ENCODE measurements at places on chromosomes 12 and 14. TPM values are rescaled to one million over a fixed set of nuclear protein-coding genes. Genes with fewer than 3 reads are reported as not detected.

Gene KERA
- not detected for total RNA-seq

Gene KLRC3
- not detected for total RNA-seq

Gene CLEC4D
- total RNA-seq, result not detected

Gene RASAL1
- total RNA-seq, result 4.9 TPM

Gene CATSPERB
- total RNA-seq, result not detected

Gene RERGL
- not detected for total RNA-seq

Gene RFX4
- total RNA-seq, result not detected

Gene ZC2HC1C
- not detected for total RNA-seq

Gene GSG1
- total RNA-seq, result not detected

Gene LRP1-AS
- not detected for total RNA-seq

Gene OLR1
- not detected for total RNA-seq

Gene FAM181A
- total RNA-seq, result not detected

Gene IAPP
- total RNA-seq, result not detected

Gene NAV3
- total RNA-seq, result not detected

DNA sequence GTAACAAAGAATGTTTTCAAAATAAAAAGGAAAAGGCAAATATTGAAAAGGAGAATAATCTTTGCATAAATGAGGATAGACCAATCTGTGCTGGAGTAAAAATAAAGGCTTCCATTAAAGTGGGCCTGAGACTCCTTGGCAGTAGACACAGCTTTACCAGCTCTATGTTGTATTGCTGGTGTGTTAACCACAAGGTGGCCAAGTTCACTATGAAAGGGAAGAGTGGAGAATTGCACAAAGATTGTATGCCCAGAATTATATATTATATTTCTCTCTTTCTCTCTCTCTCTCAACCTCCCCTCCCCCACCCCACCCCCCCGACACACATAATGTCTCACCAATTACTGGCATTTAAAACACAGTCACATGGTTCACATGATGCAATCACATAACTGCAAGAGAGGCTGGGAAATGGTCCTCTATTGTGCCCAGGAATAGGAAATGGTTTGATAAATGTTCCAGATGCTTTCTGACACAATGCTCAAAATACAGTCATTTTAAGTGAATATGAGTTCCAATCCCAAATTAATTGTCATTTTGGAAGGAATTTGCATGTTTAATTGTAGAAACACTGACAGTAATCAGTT lies 222.6 kb upstream of the SYT1 start:
- DNase-seq, result no peak

- DNase-seq, result no peak
Observed at GRCh38 chr14:74015176-74015575, 3.9 kb downstream of the ENTPD5 start.

GRCh38 chr14:79037593-79037992 lies 867.4 kb downstream of the NRXN3 start:
- no peak for DNase-seq

- DNase-seq, result peak; percentile 18
Observed at GRCh38 chr12:132827763-132828703, 636 bp downstream of the GOLGA3 start.

DNA sequence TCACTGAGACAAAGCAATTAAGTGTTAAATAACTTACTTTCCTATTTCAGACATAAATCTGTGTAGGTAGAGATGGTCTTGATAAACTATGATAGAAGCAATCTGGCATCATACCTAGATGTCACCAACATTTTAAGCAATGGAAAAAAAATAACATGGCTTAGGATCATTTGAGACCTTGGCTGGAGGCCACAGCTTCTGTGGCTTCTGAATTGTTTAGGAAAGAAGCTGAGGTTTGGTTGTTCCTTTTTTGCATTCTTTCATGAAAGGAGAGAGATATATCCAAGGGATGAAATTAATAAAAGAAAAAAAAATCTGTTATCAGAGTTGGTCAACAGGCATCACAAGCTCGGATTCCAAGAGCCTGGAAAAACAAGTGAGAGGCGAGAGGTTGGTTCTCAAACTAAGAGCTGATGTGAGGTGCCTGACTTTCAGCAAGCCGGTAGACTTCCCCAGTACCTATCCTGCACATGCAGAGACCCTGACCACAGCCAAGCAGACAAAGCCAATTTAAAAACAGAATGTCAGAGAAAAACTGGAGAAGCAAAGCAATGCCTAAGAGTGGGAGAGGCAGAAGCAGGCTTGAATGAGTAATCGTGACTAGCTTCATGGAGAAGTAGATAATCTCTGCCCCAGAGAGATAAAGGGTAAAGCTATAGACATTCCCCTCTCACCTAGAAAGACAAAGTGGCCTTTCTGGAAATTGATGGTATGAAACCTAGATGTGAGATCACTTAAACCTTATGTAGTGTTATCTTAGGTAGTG lies 43.4 kb upstream of the ST8SIA1 start:
- DNase-seq, result no peak

DNA sequence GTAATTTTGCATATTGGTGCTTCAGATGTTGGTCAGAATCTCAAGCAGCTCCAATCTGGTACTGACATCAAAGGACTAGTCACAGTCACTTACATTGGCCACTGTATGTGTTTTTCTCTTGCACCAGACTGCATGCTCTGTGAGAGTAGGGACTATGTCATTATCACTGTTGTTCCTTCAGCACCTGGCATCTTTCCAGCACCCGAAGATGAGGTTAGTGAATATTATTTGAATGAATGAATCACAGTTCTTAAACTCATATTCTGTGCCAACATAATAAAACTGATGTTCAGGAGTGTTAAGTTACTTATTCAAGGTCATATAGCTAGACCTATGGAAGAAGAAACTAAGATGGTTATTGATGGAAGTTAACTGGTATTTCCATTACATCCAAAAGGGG lies 204.5 kb upstream of the TBX3 start:
- no peak for DNase-seq

DNA sequence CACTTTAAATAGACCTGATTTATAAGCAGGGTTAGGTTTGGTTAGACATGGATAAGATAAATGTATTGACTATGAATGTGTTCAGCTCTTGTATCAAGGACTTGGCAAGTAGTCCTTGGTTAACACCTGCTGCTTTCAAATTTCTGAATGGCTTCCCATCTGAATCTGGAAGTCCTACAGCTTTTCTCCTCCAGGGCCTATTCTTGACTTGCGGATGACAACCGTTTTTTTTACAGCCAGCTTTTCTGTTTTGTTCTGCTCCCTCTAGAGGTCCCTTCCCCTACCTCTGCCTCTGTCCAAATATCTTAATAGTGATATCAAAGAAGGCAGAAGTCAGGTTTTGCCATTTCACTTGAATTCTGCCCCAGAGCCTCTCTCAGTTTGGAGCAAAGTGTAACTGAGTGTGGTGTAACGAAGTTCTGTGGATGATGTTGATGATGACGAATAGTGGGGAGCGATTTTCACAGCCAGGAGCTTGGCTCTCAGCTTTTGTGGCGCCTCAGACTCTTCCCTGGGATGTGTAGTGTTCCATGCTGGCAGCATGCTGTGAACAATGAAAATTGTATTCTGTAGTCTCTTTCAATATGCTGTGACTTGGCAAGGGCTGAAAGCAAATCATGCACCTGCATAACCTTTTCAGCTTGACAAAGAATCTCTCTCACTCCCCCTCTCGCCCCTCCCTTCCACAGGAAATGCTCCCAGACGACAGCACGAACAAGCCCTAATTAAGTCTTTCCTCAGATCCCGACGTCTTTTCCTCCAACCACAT lies 5.0 kb upstream of the SLC4A8 start:
- DNase-seq, result no peak

DNA sequence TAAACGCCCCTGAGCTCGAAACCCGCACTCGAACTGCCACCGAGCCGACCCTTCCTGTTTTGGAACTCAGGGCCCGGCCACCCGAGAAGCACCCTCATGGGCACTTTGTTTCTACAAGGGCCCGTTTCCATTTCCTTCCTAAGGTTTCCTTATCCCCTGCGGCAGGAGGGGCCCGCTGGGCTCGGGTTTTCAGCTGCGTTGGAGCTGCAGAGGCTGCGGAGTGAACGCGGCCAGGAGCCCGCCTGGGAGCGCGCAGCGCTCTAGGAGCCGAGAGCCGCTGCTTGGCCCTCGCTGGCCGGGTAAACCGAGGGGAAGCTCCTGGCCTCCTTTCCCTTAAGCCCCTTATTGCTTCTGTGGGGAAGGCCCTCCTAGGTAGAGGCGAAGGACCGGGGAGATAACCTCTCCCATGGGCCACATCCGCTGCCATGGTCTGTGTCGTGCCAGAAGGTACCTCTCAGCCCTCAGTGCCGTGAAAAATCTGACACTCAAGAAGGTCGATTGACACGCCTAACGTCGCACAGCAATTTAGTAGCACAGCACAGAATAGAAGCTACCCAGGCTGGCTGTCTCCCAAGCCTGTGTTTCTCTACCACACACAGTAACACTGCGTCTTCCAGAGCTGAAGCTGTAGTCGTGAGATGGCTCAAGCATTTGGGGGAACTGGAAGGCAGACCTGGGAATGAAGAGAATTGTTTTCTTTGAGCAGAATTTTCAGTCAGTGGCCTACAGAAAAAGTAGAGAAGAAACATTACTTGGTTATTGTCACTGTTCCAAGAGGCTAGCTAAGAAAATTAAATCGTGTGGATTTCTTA lies 12.9 kb upstream of the CALM1 start:
- DNase-seq, result peak; percentile 61

DNA sequence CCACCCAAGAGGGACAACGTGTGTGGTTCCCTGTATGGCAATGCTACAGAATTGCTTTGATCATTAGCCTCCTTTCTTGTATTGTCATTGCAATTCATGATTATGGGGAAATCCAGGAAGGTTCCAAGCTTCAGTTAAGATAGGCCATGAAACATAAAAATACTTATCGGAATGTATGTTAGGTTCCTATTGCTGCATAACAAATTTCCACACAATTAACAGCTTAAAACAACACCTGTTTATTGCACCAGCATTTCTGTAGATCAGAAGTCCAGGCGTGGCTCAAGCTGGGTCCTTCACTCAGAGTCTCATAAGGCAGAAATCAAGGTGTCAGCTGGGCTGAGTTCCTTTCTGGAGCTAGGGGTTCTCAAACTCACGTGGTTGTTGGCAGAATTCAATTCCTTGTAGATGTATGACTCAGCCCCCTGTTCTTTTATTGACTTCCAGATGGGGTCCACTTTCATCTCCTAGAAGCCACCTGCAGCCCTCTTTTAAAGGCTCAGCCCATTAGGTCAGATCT lies 365.6 kb upstream of the TMPO start:
- no peak for DNase-seq

DNA sequence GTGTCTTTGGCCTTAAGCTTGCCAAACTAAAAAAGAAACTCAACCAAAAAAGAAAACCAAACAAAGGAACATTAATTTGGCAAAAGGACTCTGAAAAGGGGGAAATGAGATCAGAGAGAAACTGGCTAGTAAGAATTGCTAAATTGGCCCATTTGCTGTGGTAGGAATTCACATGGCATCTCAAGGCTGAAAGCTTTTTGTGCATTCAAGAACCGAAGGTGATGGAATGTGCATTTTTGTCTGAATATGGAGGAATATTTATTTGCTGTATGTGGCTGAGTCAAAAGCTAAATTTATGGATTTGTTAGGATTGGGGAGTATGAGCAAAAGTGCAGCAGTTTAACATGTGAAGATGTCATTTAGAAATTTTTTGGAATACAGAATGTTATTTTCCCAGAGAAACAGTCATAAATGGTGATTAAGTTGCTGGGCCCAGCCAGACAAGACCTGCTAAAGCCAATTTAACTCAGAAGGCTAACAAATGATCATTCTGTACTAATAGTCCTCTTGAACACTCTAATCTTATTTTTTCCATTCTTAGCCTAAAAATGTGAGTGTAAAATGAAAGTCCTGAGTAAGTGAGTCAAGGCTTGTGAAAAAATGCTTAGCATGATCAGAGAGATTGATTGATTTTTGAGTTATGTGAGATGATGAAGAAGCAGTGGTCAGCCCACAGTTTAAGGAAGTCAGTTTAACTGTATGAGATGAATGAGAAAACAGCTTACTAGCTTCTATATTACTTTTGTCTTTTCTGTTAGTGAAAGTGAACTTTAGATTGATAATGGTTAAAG lies 94.1 kb downstream of the ANO6 start:
- DNase-seq, result no peak

DNA sequence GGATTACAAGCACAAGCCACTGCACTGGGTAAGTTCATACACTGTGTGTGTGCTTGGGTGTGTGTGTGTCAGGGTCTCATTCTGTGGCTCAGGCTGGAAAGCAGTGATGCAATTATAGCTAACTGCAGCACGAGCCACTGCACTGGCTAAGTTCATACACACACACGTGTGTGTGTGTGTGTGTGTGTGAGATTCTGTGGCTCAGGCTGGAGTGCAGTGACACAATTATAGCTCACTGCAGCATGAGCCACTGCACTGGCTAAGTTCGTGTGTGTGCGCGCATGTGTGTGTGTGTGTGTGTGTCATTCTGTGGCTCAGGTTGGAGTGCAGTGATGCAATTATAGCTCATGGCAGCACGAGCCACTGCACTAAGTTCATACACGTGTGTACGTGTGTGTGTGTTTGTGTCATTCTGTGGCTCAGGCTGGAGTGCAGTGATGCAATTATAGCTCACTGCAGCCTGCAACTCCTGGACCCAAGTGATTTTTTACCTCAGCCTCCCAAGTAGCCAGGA lies 85.4 kb downstream of the HECTD1 start:
- no peak for DNase-seq

GRCh38 chr14:100271247-100271939 lies 32.4 kb downstream of the YY1 start:
- no peak for DNase-seq

GRCh38 chr14:71737760-71738159 lies 194.5 kb upstream of the RGS6 start:
- no peak for DNase-seq

DNA sequence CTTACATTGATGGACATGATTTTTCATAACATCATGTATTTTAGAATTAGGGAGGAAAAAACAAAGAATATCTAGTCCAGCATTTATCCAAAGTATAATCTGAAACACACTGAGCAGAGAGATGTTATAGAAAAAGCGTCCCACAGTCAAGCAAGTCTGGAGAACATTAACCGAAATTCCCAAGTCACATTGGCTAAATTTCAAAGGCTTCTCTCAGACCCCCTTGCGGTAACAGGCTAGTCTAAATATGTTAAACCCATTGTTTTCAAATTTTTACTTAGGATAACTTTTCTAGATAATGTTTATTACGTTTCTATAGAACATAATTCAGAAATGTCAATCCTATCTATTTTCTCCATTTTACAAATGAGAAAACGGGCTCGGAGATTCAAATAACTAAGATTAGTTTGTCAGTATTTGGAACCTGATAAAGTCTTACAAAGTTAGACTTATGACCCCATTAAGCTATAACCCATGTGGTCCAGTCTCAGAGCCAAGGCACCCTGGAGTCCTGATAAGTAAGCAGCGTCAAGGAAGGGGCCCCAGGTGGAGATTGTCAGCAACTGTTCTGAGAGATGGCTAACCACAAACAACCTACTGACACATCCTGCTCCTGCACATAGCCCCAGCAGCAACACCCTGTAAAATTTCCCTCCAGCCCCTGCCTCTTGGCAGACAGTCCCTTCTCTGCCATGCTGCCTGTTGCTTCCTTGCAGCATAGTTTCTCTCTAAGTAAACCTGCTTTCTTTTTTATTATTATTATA lies 220.6 kb upstream of the TMEM260 start:
- DNase-seq, result no peak

GRCh38 chr12:5433845-5434646 lies 2.1 kb downstream of the NTF3 start:
- no peak for DNase-seq

GRCh38 chr14:89284333-89285058 lies 132.5 kb downstream of the FOXN3 start:
- DNase-seq, result no peak
